ENCODE measurements at places on chromosomes 4 and X. TPM values are rescaled to one million over a fixed set of nuclear protein-coding genes. Genes with fewer than 3 reads are reported as not detected.

- no peak for DNase-seq
These were observed 8.9 kb upstream of the DCLK2 start for GRCh38 chr4:150069353-150069752.

GRCh38 chr4:118888666-118889311 is at the start of gene SYNPO2:
Gene SYNPO2, plus strand, starts transcription at chr4:118888854. Its CDS starts 183 bp downstream, at chr4:118889037.
- DNase-seq, result peak; percentile 69

GRCh38 chr4:87864321-87864720 is 31.6 kb downstream of the MEPE start:
- no peak for DNase-seq

DNA sequence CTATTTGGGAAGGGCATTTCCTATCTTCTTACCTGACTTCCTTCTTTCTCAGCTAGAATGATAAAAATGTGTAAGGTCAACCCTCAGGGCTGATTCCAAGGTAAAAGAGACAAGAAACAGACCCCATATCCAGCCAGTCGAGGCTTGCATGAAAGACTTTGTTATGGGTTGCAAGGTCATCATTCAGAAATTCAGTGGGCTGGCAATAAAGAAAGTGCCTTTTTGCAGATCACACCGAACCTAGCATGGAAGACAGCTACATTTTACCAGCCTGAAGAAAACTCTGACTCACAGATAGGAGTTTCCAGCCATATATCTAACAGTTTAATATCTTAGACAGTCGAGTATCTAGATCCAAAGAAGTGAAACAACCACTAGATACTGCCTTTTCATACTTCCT is 87.4 kb downstream of the PDGFC start:
- no peak for DNase-seq

GRCh38 chr4:86043755-86044592 is 315.9 kb downstream of the MAPK10 start:
- DNase-seq, result no peak

DNA sequence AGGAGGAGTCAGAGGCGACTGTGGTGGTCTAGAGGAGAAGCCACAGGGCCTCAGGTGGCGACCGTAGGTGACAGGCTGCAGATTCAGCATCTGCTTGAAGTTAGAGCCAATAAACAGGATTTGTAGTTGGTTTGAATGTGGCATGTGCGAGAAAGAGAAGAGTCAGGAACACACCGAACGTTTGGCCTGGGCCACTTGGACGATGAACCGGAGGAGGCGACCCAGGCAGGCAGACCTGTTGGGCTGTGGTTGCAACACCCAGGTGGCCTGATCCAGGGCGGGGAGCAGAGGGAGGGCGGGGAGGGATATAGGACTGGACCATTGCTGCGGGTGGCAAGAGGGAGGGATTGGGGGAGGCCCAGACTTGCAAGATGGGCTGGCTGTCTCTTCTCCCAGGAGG is 10.0 kb upstream of the PSAPL1 start:
- DNase-seq, result no peak

Gene FAAH2
- total RNA-seq, result 0.64 TPM

Gene IL13RA2
- total RNA-seq, result not detected

- no peak for DNase-seq
These were observed 508.8 kb downstream of the C4orf33 start for GRCh38 chr4:129604632-129605255.

- DNase-seq, result no peak
These were observed 85.8 kb upstream of the FAM9A start for GRCh38 chrX:8887004-8887403.

Gene IL15
- 5.1 TPM for total RNA-seq

GRCh38 chr4:148078061-148078460 is 346.2 kb downstream of the ARHGAP10 start:
- DNase-seq, result no peak

Gene RTL3
- 0.44 TPM for total RNA-seq

- DNase-seq, result no peak
These were observed 7.2 kb downstream of the TIMM17B start for GRCh38 chrX:48890296-48890925.

DNA sequence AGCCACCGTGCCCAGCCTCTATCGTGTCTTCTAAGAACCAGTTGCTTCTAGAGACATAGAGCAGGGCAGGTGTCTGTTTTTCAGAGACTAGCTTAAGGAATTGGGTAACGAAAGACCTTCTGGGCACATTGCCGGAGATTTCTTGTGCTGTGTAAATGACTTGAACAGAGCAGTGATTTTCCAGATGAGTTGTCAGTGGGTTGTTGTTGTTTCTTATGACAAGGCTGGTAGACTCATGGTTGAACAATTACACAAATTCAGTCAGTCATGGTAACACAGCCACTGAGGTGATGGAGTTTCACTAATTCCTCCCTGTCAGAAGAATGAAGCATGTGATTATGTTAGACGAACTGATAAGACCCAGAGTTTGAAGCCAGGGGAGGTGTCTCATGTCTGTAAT is 20.5 kb upstream of the DDX3X start:
- DNase-seq, result no peak

Gene SPOCK3
- 2.8 TPM for total RNA-seq

GRCh38 chrX:105564501-105564900 is 257.8 kb upstream of the NRK start:
- peak; percentile 18 for DNase-seq

Gene RAB28
- total RNA-seq, result 21.9 TPM

Gene MFAP3L
- 87.4 TPM for total RNA-seq

DNA sequence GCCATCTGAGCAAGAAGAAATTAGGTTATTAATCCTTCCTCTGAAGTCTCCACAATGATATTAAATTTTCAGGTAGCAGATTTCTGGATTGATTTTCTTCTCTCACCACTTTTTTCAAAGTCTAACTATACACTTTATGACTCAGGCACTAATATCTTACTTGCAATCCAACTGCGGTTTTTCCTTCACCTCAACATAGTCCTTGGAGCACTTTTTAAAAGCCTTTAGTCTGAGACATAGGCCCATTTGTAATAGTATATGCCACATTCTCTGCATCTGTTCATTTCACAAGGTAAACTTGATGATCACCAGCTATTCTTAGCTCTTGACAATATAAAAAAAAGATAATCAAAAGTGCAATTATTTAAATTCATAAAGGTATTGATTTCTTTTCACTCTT is 55.9 kb upstream of the EDNRA start:
- DNase-seq, result no peak

GRCh38 chrX:150482537-150483206 is 85.7 kb upstream of the MTM1 start:
- DNase-seq, result no peak

Gene ZNF141
- total RNA-seq, result 53.0 TPM

Gene HMGN5
- 4.6 TPM for total RNA-seq

DNA sequence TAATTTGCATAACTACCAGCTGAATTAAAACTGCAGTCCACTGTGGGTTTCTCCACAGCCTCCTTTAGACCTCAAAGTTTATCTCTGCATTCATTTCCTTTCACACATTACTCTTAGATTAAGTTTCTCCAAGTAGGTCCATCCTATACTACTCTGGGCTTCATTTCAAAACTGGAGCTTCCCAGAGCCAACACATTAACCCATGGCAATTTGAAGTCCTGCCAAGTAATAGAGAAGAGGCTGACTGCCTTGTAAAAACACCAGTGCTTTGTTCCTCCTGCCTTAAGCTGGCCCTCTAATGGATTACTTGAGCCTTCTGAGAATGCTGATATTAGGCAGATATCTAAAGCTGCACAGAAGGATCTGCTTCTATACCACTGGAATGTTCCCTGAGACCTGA is 997.2 kb upstream of the SLIT2 start:
- no peak for DNase-seq

Gene RAB40A
- total RNA-seq, result 2.5 TPM

GRCh38 chr4:156109943-156110900 is 156.6 kb upstream of the CTSO start:
- no peak for DNase-seq

DNA sequence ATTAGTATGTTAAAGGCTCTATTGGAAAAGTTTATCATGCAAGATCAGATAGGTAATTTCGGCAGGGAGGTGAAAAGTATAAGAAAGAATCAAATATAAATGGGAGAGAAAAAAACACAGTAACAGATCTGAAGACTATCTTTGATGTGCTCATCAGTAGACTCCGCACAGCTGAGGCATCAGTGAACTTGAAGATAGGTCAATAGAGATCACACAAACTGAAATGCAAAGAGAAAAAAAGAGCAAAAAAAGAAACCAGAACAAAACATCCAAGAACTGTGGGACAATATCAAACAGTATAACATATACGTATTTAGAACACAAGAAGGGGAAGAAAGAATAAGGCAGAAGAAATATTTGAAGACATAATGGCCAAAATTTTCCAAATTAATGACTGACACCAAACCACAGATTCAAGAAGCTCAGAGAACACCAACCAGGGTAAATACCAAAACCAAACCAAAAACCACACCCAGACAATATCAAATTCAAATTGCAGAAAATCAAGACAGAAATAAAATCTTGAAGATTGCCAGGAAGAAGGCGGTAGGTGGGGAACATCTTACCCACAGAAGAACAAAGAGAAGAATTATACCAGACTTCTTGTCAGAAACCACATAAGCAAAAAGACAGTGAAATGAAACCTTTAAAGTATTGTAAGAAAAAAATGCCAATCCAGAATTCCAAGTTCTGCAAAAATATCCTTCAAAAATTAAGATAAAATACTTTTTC is 29.1 kb downstream of the PFKFB1 start:
- no peak for DNase-seq

Gene MAGEC1
- total RNA-seq, result not detected

DNA sequence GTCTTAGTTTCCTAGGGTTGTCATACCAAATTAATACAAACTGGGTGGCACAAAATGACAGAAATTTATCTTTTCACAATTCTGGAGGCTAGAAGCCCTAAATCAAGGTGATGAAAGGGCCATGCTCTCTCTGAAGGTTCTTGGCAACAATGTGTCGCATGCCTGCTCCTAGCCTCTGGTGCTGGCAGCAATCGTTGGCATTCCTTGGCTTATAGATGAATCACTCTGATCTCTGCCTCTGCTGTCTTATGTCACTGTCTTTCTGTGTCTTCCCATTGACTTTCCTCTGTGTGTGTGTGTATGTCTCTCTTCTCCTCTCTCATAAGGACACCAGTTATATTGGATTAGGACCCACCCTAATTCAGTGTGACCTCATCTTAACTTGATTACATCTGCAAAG is 15.9 kb upstream of the INTU start:
- DNase-seq, result no peak

GRCh38 chr4:163165217-163166017 is 1.3 kb downstream of the NAF1 start:
- no peak for DNase-seq

GRCh38 chr4:149645790-149646189 is 169.9 kb downstream of the IQCM start:
- no peak for DNase-seq

- DNase-seq, result peak; percentile 42
These were observed 64.7 kb upstream of the NKX1-1 start for GRCh38 chr4:1470816-1471442.

DNA sequence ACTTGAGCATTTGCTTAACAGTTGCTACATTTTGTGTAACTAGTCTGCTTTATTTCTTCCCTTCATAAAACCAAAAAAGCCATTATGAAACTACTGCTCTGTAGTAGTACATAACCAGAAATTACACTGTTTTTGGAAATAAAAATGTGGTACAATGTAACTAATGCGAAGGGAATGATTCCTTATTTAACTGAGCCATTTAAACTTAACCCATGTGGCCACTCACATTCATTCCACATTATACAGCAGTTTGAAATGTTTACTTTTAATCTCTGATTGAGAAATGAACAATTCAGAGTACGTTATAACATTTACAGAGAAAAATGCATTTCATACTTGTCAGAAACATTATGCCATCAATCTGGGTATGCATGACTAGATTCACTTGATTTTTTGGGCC is 94.2 kb downstream of the NYX start:
- DNase-seq, result no peak

- DNase-seq, result no peak
These were observed 68.9 kb downstream of the HTRA3 start for GRCh38 chr4:8338351-8338961.

DNA sequence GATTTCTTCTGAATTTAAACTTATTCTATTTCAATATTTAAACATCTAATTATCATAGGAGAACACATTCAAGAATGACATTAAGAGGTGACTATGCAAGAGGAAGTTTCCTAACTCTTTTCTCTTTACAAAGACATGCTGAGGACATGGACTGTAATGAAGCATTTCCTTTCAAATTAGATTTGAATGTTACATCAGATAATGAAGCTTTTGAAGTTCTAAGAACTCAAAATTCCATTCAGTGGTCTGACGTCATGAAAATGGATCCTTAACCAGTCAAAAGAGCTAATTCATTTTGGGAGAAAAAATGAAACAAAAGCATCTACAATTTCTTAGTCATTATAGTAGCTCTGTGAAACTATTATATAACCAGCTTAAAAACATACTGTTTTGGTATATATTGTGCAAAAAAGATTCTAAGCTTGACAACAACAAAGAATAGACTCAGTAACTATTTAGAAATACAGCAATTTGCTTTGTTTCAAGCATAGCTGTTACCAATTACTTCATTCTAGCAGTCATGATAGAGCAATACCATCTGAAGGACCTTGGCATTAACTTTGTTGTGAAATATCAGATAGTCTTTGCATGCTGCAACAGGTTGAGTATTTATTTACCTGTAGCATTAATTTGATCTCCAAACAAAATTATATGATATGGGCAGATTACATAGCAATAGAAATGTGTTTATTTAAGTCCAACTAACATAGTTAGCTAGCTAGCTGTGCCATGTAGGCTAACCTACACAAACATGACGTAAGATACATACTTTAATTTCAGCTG is 13.7 kb upstream of the DTHD1 start:
- no peak for DNase-seq

DNA sequence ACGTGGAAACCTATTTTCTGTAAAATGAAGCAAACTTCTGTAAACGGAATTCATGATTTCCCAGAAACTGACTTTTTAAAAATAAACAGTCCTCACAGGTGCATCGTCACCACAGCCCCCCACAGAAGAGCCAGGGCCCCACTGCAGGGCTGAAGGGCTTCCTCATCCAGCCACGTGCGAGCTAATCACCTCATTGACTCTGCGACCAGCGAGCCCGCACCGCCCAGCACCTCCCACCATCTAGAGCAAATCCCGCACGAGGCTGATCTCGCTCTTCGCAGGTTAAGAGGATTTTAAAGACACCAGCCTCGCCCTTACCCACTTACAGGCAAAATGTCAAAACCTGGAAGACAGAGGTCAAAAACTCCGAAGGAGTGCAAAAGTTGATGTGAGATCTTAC is 14.8 kb downstream of the PPP2R3B start:
- DNase-seq, result no peak

Gene PDHA2
- total RNA-seq, result not detected
